Stimulated activated CD8-positive, alpha-beta memory T cell treated with anti-CD3 and anti-CD28 coated beads, Interleukin-12 subunit alpha, Interleukin-12 subunit beta, amount 100 ng/mL, for 1 hour (primary cell): ENCODE measurements at places on chromosomes 3 and 15.

- DNase-seq: no peak
These were observed 14.9 kb upstream of the ALCAM start for GRCh38 chr3:105351821-105352220.

DNA sequence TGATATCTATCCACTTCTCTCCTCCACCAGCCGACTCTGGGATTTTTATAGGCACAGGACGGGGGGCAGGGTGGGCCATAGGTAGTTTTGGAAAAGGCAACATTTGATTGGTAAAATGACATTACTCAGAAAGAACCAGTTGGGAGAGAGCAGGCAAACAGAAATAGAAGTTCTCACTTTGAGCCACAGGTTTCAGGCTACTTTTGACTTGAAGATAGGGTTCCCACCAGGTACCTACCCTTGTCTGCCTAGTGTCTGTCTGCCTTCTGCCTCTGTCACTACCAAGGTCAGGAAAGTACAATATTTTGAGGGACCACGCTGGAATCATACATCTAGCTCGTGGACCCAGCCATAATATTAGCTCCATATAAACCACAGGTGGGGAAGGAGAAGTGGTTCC is 412.9 kb upstream of the GRM7 start:
- DNase-seq: no peak

- DNase-seq: no peak
These were observed 163.4 kb downstream of the KLF13 start for GRCh38 chr15:31489801-31490646.

DNA sequence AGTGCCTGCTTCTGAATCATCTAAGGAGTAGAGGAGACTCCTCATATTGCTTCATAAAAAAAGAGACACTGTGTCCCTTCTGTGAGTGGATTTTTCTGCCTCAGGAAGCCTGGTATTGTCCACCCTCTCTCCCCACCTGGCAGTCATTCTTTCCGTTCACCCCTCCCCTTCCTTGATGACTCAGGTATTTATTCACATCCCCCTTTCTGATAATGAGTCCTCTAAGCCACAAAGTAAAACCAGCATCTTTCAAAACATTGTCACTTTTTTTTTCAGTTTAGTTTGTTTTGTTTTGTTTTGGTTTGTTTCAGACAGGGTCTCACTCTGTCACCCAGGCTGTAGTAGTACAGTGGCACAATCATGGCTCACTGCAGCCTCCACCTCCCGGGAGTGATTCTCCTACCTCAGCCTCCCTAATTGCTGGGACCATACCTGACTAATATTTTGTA is 65.2 kb upstream of the UBE2E1 start:
- DNase-seq: no peak

DNA sequence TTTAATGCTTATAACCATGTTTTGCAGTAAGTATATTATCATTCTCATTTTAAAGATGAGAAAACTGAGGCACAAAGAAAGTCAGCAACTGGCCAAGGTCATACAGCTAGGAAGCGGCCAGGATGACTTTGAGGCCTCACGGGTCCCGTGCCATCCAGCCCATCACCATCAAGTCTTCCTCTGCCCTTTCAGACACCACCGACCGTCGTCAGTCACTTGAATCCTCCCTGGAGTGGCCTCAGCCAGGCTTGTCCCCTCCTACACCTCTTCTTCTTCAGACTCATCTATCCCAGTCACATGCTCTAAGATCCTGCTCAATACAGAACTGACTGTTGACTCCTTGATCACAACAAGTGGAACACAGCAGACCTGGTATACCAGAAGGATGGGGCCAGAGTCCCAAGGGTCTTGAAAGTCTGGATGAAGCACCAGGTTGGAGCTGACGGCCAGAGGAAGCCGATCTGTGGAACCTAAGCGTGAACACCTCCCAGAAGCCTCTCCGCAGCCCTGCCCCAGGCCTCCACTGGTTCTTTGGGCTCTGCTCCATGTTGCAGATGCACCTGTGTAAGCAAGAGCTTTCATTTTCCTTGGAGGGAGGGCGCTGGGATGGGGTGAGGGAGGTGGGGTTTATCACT is 22.1 kb downstream of the ITGA11 start:
- no peak for DNase-seq

DNA sequence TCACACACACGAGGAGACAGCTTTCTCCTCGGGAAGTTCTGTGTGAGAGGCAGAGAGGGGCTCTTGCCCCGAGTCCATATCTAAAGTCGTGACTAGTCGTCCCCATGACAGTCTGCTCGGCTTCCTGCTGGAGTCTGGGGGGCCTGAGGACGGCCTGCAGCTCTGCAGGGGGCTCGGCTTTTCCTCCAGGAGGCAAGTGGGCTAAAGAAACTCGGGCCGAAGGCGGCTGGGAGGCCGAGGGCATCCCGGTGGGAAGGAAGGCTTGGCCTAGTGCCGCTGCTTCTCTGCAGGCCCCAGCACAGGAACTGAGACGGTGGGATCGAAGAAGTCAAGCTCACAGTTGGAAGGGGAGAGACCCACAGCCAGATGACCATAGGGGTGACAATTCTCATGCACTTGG is 25.4 kb upstream of the PIGZ start:
- DNase-seq: no peak

DNA sequence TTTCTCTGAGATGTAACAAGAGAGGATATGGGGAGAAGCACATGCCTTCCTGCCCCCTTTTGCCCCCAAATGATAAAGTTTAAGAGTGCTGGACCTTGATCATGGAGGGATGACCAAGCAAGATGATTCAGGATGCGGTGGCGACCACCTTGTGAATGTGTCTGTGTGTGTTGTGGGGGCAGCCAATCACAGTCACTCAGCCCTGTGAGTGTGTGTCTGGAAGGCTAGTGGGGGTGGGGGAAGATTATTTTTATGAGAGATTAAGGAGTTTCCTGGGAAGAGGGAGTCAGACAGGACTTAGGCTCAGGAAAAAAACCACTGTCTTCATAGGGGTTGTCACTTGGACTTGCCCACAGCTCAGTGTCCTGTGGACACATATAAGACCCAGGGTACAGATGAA is 57.8 kb upstream of the KY start:
- no peak for DNase-seq

GRCh38 chr3:106593381-106593780 is 724.6 kb upstream of the CBLB start:
- DNase-seq: no peak

DNA sequence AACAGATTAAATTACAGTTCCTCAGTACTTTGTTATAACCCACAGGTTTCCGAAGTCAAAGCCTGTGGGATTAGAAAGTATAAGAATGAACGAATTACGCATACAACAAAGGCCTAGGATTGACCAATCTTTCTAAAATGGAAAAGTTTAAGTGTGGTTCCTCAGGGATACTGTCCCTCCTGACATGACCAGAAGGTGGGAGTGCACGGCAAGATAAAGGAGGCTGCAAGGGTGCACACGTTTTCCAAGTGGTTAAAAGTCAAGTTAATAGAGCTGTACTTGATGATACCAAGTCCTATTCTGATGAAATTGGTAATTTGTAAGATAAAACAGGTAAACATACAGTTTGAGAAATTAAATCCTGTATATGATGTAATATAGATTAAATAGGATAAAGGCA is 96.2 kb downstream of the ALDH1A2 start:
- no peak for DNase-seq

DNA sequence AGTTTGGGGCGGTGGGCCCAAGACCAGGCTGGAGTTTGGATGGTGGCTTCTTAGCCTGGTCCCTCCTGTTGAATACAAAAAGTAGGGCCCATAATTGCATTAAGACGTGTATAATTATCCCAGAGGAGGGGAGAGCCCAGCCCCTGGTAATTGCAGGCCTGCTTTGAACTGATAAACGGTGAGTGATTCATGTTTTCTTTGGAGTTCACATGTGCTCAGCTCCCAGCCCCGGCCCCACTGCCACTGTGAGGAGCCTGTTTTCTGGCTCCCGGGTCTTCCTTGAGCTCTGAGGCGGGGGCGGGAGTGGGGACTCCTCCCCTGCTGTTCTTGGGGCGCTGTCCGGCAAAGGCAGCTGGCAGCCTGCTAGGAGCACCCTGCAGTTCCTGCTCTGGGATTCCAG is 3.1 kb downstream of the PLXNA1 start:
- DNase-seq: no peak

GRCh38 chr3:66353530-66353929 is 132.7 kb downstream of the SLC25A26 start:
- DNase-seq: no peak

- DNase-seq: no peak
These were observed 63.1 kb downstream of the ATP2B2 start for GRCh38 chr3:10442151-10442795.

DNA sequence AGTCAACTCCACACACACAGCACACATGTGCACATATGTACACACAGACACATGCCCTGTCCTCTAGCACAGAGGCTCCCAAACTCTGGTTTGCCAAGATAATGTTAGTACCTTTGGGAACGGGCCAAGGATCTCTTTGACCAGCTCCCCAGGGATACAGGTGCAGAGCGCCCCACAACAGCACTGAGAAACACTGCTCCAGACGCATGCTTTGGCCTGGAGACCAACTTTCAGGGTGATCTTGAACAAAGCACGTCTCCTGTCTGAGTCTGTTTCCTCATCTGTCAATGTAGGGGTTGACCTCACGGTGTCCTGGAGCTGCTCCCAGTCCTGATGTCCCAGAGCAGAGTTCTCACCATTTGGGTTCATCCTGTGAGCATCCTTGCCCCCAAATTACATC is 15.9 kb upstream of the SKOR1 start:
- no peak for DNase-seq

DNA sequence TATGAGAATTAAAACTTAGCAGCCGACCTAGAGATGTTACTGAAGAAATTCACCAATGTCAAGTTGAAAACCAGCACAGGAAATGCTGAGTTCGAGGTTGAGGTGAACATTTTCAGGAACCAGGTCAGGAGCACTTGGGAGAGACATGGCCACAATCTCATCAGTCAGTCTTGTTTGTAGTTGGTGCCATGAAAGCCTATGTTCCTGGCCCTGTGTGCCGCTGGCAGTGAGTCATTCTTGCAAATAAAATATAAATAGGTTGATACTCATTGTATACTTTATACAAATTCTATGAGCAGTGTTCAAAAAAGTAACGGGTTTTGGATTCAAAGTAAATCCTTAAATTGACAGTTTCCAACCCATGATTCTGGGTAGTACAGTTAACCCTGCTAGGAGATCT is 1.5 kb upstream of the FSIP1 start:
- DNase-seq: no peak

DNA sequence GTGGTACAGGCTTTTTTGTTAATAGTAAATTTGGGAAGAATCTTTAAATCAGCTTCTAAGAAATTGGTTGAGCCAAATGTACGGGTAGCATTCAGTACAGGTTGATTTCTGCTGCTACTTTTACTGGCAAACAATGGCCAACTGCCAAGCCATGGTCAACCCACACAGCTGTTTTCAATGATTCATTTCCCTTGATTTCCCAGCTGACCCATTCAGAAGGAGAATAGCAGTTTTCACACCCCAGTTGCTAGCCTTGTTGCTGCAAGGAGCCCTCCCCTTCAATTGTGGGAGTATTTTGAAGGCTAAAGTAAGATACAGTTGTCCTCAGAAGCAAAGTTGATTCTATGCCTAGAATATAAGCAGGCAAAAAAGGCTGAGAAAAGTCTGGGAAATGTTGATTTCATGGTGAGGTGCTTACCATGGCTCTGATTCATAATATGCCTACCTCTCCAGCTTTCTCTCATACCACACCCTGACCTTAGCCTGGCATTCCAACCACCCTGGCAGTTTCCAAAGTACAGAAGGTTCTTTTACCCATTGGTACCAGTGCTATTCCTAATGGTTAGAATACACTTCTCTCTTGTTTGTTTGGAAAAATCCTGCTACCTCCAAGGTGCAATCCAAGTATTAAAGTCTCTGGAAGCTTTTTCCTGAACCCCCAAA is 320.3 kb upstream of the TGFBR2 start:
- no peak for DNase-seq

- DNase-seq: no peak
These were observed 669.6 kb upstream of the DPPA4 start for GRCh38 chr3:110006913-110007312.
